ENCODE measurements at places on chromosomes 3 and 15.

- no peak for DNase-seq
These were observed 3.7 kb upstream of the SLC6A6 start for GRCh38 chr3:14398797-14399106.

GRCh38 chr3:107953722-107954121 lies 137.1 kb downstream of the CD47 start:
- no peak for DNase-seq

DNA sequence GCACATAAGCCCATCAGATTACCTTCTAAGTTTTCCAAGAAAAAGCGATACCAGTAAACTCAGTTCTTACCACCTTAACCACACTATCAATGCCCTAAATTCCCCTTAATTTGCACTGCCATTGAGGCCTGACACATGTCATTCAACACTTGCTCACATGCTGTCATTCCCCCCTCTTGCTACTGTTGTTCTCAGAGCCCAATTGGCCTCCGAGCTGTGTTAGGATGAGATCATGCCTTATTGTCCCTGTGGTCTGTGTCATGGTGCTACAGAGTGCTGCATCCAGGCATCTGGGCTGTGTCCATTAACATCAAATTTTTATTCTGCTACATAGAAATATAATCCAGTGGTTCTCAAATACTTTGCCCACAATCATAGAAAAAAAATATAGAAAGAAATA lies 213.6 kb downstream of the SSR3 start:
- no peak for DNase-seq

- peak; percentile 25 for DNase-seq
These were observed at the start of gene GABRA5 for GRCh38 chr15:26866298-26867199. TSS of gene GABRA5 (plus strand) at chr15:26867062. CDS start at chr15:26869249, 2,187 bp downstream.

- DNase-seq = no peak
These were observed 25.6 kb downstream of the CPNE4 start for GRCh38 chr3:132009241-132009640.

DNA sequence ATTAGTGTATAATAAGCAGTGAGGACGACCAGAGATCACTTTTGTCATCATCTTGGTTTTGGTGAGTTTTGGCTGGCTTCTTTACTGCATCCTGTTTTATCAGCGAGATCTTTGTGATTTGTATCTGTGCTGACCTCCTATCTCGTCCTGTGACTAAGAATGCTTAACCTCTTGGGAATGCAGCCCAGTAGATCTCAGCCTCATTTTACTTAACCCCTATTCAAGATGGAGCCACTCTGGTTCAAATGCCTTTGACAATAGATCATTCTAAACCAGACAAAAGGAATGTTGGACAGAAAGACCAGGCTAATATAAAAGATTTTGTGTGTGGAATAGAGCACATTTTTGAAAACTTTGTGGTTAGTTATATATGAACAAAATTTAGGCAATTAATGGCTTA lies 618.5 kb upstream of the BCHE start:
- DNase-seq = no peak

DNA sequence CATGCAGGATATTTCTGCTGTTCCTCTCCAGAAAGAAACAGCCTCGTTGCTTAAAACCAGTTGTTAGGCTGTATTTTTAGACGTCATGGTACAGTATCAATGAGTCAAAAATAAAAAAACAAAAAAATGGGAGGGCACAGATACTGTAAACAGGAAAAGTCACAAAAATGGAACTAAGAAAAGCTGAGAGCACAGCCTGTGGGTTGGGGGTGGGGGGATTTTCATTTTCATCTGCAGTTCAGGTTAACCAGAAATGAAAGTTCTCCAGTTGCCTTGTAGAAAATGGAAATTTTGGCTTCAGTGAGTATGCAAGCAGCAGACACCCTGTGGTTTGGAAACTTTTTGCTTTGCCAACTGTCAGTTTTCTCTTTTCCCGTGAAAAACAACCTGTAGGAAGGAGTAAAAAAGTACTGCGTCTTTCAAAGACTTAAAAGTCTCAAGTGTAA lies 59.0 kb downstream of the FRMD4B start:
- no peak for DNase-seq

DNA sequence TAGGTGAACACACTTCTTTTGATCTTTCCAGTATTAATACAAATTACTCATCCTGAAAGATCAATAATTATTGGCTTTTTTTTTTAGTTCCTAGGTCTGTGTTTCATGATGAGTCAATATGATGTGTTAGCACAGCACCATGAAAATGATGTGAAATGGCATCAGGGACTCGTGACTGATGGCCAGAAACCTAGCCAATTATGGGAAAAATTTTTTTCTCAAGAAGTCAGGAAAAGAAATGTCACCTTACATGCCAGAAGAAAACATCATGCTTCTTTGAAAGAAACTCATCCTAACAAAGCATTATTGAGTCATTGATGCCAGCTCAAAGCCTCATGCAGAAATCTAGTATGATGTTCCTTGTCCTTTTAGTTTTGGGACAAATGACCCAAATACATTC lies 468.3 kb upstream of the CBLB start:
- DNase-seq = no peak

GRCh38 chr3:78221300-78221699 lies 1181.4 kb downstream of the ROBO2 start:
- no peak for DNase-seq

- DNase-seq = peak; percentile 29
These were observed 5.4 kb upstream of the ALDH1A2 start for GRCh38 chr15:58070801-58071418.

GRCh38 chr3:42300013-42300412 lies 34.0 kb upstream of the CCK start:
- DNase-seq = no peak

DNA sequence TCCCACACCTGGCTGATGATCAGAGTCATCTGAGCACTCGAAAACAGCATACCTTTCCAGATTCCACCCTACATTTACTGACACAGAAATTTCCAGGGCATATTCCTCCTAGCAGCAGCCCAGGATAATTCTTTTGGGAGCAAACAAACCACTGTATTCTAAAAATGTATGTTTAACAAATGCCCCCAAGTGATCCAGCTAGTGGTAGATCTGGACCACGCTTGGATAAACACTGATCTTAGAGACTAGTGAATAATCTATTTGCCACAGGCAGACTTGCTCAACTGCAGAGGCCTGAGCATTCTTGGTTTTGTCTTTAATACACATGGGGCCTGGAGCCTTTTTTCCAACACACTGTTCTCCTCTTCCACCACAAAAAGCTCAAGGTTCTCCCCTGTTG lies 89.6 kb downstream of the TM4SF4 start:
- DNase-seq = no peak

GRCh38 chr3:155208183-155208800 lies 85.2 kb downstream of the STRIT1 start:
- no peak for DNase-seq

DNA sequence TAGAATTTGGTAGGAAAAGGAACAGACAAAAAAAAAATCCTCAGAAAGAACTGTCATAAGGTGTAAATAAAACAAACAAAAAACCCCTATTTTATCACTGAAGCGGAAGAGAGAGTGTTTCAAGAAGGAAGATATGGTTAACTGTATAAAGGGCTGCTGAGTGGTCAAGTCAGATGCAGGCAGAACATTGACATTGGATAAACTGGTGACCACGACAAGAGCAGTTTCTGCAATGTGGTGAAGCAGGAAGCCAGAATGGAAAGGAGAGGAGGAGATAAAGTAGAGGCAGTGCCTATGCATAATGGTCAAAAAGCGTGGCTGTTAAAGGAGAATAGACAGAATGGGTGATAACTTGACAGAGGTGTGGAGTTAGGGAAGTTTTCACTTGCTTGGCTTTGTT lies 75.3 kb downstream of the CYP19A1 start:
- no peak for DNase-seq

- peak; percentile 28 for DNase-seq
These were observed 1.2 kb upstream of the ITIH4 start for GRCh38 chr3:52831500-52832301.

DNA sequence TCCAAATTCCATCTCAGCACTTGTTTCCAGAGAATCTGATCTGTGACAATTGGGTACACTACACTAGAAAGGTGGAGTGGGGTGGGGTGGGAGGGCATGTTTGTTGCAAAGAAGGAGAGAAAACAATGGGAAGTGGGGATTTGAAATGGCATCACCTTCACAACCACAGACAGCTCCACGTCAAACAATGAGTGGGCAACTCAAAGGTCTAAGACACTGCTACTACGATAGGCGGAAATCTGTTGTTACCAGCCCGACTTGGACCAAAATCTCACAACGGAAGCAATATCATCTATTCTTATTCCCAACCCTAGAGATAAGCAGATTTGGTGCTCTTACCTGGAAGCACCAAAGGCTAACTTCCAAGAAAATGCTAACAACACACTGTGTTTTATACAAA lies 3.3 kb downstream of the CYP19A1 start:
- no peak for DNase-seq

DNA sequence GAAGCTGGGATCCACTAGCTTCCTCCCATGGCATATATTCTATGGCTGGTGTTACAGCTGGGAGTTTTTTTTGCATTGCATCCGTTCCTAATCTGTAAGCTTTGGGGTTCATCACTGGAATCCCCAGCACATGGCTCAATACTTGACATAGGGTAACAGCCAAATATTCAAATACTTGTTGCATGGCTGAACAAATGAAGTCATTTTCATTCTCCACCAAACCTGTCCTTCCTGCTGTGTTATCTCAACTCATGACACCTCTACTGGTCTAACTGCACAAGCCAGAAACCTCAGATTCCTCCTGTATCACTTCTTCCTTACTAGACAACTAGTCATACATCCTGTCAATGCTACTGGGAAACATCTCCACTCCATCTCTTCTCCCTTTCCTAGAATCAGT lies 43.4 kb downstream of the ST3GAL6 start:
- DNase-seq = no peak

GRCh38 chr15:74844319-74845207 lies 1.6 kb upstream of the ULK3 start:
- DNase-seq = no peak

DNA sequence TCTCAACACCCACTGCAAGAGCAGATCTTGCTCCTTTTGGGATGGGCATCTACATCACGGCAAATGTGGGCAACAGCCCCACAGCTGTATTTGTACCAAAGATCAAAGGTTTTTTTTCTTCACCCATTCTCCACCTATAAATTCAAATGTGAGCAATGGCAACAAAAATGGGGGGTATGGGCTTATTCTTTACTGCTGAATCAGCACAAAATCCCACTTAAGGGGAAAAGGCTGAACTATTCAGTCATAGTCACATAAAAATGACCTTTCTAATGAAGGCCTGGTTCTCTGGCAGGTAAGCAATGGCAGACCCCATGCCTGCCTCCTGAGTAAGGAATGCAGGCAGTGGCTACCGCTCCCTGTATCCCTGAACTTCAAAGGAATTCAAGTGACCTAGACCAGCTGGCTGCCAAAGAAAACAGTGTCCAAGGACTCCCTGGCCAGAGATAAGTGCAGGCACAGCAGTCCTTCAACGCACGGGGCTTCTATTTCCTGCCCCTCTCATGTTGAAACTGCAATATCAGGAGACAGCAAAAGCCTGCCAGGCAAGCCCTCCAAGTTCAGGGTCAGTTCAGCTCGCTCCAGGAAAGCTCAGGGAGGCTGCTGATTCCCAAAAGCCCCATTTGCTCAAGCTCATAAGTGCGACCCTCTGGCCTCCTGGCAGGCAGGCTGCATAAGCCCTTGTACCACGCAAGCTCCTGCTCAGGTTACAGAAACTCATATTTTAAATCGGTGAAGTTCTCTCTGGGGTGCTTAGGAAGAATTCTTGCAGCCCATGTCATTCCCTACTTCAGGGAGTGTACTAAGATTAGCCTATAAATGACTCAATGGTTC lies 134.1 kb downstream of the PDZRN3 start:
- no peak for DNase-seq

DNA sequence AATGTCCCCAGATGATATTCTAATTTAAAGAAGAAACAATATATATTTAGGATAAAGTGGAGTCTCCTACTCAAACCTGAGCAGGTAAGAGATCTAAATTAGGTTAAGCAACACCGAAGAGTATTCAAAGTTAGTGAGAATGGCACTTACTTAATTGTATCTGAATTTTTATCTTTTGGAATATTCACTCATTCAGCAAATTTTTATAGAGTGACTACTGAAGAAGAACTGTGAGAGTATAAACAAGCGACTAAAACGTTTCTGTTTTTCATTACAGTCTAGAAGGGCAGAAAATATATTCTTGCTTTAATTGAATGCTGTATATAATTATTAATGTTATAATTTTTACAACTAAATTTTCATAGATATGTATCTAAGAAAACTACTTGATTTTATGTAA lies 567.7 kb upstream of the TBL1XR1 start:
- DNase-seq = no peak

DNA sequence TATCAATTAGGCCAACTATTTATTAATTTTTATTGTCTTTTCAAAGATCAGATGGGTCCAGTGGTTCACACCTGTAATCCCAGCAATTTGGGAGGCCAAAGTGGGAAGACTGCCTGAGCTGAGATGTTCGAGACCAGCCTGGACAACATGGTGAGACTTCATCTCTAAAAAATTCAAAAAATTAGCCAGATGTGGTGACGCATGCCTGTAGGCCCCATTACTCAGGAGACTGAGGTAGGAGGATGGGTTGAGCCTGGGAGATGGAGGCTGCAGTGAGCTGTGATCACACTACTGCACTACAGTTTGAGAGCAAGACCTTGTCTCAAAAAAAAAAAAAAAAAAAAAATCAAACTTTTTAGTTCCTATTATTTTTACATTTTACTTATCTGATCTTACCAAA lies 8.2 kb downstream of the AP3S2 start:
- DNase-seq = no peak

GRCh38 chr3:42013691-42014457 lies 52.0 kb upstream of the ULK4 start:
- no peak for DNase-seq

DNA sequence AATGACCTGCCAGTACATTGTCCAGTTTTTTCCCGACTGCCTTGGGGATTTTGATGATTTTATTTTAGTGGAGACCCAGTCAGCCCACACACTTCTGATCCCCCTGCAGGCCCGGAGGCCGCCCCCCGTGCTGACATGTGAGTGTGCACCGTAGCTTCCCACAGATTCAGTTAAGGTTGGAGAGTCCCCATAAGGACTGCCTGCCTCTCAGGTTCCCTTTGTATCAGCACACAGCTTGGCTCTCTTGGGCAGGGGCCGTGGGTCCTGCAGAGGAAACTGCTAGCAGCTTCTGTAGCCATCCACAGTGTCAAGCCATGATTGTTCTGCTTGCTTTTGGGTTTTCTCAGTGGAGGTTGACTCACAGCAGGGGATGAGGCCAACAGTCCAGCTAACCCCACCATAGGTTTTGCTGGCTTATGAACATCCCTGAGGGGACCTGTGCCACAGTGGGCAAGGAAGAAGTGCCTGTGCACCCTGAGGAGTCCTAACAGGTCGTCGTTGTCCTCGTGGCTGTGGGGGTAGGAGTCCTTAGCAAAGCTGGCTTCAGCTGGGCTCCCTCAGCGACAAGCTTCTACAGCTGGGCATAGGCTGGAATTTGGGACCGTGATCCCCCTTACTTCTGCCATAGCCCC lies 46.4 kb downstream of the DLEC1 start:
- DNase-seq = no peak

GRCh38 chr3:89966877-89967665 lies 859.6 kb downstream of the EPHA3 start:
- DNase-seq = no peak

DNA sequence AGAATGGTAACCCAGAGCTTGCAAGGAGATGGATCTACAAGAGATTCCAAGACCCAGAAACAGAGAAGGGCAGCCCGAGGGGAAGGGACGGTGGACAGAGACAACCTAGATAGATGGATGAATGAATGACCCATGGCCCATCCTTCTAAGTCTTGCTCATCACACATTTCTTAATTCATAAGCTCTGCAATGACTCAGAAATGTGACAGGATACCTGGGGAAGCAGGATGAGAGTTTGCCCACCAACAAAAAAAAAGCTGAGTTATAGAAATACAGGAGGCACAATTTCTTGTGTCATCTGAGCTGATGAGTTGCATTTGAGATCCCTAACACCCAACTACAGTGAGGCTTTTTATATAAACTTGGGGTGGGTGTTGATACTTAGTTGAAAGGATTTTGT lies 76.6 kb downstream of the CNTN3 start:
- DNase-seq = no peak
